ENCODE measurements at places on chromosomes 12 and 14.

DNA sequence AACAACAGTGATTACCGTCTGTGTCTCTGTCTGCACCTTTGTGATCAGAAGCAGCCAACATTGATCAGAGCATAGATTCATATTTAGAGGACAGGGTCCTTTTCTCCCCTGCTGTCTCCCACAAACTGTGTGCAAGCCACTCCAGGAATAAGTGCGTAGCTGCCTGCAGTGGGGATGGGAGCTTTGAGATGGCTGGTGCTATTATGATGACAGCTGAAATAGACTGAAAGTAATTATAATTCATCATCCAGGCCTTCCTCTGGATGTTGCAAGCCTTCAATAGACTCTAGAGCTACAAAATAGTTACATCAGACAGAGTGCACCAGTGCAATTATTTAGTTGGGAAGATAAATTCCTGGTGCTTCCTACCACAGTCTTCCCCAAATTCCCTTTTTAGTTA is 68.1 kb downstream of the BORCS5 start:
- DNase-seq, result no peak

DNA sequence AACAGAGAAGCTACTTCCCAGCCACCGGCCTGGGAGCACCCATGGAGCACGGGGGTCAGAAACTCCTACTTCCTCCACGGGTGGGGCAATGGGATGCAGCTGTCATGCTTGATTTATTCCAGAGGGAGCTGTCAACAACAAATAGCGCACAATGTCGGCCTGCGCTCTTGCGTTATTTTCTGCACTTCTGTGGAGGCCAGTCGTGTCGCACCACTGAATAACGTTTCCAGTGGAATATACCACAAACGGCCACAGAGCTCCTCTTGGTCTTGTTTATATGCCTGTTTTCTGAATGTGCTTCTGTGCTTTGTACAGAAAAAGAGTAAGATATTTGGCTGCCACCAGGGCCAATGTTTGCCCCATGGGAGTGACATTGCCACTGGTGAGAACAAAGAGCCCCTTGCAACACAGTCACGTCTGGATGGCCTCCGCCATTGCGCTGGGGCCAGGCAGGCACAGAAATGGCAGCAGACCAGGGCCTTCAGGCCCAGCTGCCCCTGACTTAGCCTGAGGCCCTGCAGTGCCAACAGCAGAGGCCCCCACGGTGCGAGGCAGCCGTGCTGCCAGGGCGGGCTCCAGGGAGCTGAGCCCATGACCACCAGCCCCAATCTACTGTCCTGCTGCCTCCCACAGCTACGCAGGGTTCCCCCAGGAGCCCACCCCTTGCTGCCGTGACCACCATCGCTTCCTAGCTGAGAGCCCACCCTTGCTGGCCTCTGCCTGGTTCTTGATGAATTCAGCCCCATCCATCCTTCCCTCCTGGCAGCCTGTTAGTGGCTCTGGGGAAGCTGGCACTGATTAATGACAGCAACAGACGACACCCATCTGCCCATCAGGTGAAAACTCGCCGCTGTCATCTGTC is 28.9 kb upstream of the TMEM179 start:
- no peak for DNase-seq

DNA sequence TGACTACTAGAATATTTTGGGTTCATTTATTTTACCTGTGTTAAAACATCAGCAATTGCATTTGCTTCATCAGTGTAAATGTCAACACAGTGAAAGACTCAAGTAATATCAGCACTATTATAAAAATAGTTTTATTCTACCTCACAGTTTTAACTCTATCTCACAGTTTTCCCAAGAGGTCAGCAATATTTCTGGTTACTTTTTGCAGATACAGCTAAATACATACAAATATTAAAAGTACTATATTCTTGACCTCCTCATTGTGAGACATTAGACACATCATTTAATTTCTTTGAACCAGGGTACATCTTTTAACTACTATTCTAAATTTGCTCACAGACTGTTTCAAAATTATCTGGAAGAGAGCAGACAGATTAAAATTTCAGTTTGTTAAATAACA is 321.7 kb upstream of the OR4E1 start:
- no peak for DNase-seq

DNA sequence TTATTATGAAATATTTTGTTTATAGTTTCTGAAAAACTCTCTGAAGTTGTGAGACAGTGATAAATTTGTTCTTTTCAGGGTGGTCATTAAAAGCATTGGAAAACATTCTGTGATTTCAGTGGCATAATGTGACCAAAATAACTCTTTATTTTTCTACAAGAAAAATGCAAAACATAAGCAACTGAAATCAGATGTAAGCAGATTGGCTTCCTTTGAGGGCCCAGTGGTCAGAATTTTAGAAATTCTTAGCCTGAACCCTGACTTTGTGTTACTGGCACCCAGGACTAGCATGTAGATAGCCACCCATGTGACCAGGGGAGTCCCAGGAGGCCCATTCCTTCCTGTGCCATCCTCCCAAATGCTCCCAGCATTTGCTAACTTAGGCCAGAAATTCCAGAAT is 145.6 kb upstream of the SLC38A2 start:
- no peak for DNase-seq

DNA sequence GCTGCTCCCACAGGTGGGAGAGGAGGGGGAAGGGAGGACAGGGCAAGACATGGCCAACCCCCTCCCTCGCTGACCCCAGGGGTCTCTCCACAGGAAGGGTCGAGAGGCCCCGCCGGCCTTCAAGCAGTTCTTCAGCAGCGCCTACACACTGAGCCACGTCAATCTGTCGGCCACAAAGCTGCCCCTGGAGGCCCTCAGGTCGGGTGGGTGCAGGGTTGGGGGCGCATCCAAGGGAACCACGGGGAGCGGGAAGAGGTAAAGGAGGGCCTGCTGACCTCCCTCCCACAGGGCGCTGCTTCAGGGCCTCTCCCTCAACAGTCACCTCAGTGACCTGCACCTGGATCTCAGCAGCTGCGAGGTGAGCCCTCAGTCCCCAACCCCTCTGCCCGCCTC is 6.1 kb downstream of the CARMIL3 start:
- DNase-seq, result no peak

- DNase-seq, result no peak
These were observed 10.2 kb downstream of the TIGAR start for GRCh38 chr12:4331221-4331620.

- no peak for DNase-seq
These were observed 86.5 kb downstream of the ATP2B1 start for GRCh38 chr12:89622115-89622514.

GRCh38 chr12:52257074-52257551 is 17.3 kb upstream of the KRT86 start:
- no peak for DNase-seq

DNA sequence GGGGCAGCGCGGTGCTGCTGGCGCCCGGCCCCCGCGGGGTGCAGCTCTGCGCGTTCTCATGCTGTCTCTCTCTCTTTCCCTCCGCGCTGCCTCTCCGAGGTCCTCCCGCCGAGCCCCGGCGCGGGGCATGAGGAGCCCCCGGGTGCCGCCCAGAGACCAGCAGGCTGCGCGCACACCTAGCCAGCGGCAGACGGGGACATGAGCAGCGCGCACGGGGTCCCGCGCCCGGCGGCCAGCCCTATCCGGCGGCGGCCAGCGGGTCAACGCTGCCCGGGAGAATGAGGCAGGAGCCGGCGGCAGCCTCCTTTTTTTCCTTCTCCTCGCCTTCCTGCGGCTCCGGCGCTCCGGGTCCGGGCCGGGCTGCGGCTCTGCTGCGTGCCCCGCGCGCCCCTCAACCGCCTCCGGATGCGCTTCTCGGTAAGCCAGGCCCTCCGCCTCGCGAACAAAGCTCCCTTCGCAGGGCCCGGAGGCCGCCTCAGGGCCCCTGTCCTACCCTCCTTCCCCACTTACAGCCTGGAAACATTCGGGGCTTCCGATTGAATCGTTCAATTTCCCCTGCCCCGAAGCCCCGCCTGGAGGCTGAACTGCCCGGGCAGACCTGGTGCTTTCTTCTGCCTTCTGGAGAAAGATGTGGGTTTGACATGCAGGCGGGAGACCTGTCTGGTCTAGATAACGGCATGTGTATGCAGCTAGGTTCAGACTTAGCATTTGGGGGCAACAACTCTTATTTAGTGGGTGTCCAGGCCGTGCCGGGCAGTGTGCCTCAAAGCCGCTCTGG is at the start of gene TUNAR:
TSS of gene TUNAR (plus strand) at position 72 of the 778 bp plus-strand sequence.
- DNase-seq, result no peak

DNA sequence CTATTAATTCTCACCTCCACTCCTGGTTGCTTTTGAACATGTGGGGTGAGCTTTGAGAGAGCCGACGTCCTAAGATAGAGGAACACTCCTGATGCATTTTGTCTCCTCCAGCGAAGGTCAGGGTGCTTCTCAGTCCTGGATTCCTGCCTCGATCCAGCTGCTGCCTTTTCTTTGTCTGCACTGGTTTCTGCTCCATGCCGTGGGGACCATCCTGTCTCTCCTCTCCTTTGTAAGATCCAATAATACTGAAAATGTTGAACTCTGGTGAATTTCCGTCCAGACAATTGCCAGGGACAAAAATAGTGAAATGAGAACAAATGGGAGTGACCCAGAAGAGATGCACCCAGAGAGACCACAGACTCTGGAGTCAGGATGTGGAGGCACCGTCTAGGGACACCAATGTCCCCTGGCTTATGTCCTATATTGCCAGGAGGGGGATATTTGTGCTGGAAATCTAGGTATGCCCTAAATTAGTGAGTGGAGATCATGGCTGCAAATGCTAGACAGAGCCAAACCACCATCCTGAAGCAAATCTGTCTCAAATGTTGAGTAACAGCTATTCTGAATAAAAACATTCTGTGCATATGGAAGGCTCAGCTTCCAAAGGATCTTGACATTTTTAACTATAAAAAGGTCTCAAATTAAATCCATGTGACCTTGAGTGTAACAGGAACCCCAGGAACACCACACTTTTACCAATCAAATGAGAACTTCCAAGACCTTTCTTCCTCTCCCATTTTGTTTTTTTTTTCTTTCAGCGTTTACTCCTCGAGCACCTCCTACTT is 170.9 kb downstream of the PPM1H start:
- no peak for DNase-seq

DNA sequence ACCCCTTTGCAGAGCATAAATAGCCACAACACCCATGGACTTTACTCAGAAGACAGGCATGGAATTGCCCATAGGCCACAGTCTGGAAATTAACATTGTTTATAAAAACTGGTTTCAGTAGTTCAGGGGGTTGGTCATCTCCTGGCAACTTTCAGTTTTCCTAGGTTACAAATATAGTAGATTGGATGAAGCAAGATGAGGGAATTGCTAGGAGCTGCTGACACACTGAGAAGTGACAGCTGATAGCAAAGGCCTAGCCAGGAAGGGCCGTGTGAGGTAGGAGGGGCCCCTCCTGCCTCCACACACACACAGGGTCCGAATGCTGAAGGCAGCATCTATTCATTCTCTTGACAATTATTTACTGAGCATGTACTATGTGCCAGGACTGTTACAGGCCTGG is 8.3 kb downstream of the GALNT16 start:
- no peak for DNase-seq
